ENCODE measurements at places on chromosomes 7 and 10.

GRCh38 chr10:120451968-120452367 lies 5.1 kb upstream of the PLPP4 start:
- no peak for DNase-seq

DNA sequence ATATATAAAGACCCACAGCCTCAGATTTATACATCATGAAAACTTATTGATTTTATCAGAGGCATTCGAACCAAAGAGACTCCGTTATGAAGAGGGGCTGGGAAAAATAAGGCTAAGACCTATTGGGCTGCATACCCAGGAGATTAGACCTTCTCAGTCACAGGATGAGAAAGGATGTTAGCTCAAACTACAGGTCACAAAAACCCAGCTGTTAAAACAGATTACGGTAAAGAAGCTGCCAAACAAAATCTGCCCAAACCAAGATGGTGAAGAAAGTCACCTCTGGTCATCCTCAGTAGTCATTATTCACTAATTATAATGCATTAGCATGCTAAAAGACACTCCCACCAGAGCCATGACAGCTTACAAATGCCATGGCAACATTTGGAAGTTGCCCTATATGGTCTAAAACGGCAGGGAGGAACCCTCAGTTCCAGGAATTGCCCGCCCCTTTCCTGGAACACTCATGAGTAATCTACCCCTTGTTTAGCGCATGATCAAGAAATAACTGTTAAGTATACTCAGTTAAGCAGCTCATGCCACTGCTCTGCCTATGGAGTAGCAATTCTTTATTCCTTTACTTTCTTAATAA lies 362.5 kb upstream of the PCDH15 start:
- DNase-seq: no peak

GRCh38 chr7:33841705-33842129 lies 63.6 kb upstream of the BMPER start:
- peak; percentile 53 for DNase-seq

- no peak for DNase-seq
Measured at GRCh38 chr7:138478499-138478908, 18.4 kb downstream of the TRIM24 start.

GRCh38 chr10:9268176-9268575 lies 1213.7 kb downstream of the GATA3 start:
- DNase-seq: no peak

DNA sequence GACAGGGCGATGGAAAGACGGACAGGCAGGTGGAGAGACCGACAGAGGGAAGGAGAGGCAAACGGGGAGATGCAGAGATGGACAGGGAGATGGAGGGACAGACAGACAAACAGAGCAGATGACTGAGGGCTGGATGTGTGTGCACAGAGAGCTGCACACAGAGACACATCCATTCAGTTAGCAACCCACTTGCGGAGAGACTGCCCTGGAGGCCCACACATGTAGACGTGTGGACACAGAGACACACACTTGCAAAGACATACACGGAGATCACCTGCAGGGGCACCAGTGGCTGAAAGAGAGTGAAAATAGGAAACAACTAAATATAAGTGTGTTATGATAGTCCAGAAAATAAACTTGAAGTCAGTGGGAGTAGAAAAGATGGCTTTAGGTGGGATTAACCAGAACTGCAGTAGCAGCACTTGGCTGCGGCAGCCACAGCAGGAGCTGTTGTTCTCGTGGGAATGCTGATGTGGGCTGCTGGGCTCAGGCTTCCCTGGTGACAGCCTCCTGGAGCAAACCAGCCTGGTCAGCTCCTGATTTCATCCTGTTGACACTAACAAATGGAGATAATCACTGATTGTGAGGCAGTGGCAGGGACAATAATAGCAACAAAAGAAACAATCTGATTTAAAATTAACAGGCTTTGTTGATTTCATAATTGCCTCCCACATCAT lies 134.1 kb downstream of the CCNY start:
- DNase-seq: peak; percentile 18

- DNase-seq: no peak
Measured at GRCh38 chr10:86082556-86082955, 284.0 kb downstream of the GRID1 start.

DNA sequence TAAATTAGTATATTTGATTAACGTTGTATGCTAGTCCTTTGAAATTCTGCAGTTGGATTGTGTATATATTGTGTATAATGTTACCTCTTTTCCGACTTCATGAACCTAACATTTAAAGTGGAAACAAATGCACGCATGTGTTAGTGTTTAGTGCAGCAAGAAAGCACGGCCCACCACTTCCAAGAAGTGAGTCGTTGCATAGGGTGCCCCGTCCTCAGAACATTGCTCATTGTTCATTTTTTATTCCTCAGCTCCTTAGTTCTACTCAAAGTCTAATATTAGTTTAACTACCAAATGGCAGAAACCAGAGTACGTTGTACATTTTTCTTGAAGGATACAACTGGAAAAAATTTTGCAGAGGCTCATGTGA lies 407.6 kb downstream of the AUTS2 start:
- no peak for DNase-seq

GRCh38 chr10:79084012-79084971 lies 15.5 kb downstream of the ZMIZ1 start:
- peak; percentile 94 for DNase-seq

DNA sequence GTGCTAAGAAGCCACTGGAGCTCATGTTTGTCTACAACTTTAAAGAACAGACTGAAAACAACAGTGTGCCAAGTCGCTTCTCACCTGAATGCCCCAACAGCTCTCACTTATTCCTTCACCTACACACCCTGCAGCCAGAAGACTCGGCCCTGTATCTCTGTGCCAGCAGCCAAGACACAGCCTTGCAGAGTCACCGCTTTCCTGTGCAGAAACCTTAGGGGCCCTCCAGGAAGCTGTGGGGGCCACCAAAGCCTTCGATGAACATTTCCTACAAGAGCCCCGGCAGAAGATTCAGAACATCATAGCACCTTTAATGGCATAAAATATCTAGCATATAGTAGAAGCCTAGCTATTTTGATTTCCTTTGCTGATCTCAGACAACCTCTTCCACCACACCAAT lies 88.0 kb upstream of the PRSS58 start:
- no peak for DNase-seq

DNA sequence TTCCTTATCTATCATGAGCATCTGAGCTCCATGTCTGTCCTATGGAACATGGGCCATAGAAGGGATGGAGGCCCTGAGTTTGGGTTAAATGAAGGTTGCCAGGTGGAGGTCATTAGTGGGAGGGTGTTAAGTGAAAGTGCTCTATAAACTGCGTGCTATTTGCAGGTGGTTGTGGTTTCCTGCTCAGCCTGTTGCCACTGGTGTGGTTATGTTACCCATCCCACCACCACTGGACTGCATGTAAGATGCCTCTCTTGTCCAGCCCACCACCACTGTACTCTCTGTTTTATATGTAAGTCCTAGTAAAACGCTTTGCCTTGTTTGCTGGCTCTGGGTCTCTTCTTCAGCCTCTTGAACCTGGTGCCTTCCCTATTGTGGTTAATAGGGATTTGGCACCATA lies 711.2 kb downstream of the SORCS3 start:
- no peak for DNase-seq

DNA sequence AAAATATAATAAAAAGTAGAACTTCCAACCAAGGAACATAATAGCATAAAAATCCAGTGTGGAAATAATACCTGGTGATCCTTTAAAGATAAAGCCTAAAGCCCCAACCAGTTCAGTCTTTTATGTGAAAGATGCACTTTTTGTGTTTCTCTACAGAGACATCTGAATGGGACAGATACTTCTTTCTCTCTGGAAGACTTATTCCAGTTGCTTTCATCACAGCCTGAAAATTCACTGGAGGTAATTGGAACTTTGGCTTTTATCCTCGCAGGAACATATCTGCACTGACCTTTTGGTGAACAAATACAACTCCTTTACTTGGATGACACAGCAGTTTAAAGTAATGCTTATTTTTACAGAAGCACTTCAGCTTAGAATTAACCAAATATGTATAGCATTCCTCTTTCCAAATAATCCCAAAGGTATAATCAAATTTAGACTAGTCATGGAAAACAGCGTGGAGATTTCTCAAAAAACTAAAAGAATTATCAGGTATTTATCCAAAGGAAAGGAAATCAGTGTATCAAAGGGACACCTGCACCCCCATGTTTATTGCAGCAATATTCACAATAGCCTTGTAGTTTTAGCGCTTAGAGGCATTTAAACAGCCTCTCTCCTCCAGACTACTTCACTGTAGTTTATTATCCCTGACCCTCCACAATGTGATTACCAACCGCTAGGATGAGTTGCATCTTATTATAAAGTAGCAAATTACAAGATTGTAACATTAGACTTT lies 16.8 kb downstream of the HNRNPA2B1 start:
- DNase-seq: no peak

- no peak for DNase-seq
Measured at GRCh38 chr10:782751-783648, 93.5 kb upstream of the DIP2C start.

- peak; percentile 1 for DNase-seq
Measured at GRCh38 chr10:84783386-84783785, 455.0 kb downstream of the CCSER2 start.

DNA sequence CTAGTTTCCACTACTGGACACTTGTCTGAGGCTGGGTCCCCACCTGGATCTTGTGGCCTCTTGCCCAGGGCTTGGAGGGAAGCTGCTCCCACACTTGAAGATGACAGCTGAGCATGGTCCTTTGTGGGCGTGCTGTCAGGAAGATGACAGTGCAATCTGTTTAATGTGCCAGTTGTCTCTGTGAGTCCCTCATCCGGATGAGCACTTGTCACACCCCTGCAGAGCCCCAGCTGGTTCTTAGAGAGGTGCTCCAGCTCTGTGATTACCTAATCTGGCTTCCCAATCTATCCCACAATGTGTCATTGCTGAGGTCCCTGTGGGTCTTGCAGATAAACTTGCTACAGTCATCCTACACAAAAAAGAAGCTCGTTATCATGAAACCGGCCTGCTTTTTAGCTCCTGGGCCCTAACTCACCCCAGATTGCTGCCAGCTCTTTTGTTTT lies 34.8 kb upstream of the CCSER2 start:
- no peak for DNase-seq

GRCh38 chr7:29612596-29612995 lies 49.0 kb downstream of the PRR15 start:
- DNase-seq: peak; percentile 30

DNA sequence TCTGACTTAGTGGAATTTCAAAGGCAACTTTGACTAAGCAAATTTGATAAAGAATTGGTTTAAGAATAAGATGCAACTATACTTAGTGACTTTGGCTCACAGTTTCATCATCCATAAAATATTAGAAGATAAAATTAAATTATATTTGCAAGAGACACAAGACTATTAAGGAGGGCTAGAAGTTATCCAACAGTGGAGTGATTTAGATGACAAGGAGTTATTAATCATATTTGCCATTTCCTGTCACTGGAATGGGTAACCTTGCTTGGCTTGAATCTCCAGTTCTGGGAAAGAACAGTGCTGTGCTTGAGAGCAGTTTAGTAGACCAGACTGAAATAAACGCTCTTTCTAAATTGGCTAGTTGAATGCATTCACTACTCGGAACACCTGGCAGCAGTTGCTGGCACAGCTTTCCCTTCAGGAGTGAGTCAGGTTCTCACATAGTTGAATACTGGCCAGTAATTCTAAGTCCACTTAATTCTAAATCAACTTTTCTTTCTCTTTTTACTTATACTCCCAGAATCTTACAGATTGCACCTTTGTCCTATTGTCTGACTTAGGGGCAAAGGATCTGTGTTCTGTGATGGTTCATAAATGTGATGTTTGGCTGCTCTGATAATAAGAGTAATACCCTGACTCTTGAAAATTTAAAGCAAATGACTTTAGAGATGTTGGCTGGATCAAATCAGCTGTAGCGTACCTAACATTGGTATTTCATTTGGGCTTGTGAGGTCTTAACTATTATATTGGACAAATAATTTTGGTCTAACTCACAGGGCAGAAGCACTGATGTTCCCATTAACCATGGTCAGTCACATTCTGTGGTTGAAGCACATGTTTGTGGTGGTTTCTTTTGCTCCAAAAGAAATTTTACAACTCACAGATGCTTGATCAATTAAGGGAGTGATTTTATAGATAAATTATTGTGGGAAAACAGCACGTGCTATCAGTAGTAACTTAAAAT lies 16.6 kb downstream of the STMP1 start:
- DNase-seq: no peak

GRCh38 chr7:31478721-31479120 lies 35.2 kb upstream of the ITPRID1 start:
- DNase-seq: no peak

DNA sequence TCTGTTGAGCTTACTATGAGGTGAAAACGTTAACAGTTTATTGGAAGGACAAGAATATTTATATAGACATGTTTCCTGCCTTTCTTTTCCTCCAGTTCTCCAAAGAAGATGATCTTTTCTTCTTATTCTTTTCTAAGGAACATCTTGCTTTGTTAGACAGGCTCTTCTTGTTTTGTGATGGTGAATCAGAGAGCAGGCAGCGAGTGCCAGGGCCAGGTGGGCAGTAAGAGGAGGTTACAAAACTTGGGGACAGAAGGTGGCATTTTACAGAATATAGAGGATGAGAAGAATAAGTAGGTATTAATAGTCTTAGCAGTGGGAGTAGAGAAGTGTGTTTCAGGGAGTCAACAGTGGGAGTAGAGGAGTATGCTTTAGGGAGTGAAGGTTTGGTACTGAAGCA lies 223.6 kb downstream of the ARL4A start:
- no peak for DNase-seq

DNA sequence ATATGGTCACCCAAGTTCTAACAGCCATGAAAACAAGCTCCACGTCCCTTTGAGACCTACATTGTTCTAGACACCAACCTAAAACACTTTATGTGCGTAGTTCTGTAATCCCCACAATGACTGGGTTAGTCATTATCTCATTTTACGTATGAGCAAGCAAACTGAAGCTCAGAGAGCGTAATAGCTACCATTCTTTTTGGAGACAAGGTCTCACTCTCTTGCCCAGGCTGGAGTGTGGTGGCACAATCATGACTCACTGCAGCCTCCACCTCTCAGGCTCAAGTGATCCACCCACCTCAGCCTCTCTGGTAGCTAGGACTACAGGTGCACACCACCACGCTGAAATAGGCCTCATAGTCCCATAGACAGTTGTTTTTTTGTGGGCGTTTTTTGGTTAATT lies 10.5 kb downstream of the DAGLB start:
- no peak for DNase-seq

DNA sequence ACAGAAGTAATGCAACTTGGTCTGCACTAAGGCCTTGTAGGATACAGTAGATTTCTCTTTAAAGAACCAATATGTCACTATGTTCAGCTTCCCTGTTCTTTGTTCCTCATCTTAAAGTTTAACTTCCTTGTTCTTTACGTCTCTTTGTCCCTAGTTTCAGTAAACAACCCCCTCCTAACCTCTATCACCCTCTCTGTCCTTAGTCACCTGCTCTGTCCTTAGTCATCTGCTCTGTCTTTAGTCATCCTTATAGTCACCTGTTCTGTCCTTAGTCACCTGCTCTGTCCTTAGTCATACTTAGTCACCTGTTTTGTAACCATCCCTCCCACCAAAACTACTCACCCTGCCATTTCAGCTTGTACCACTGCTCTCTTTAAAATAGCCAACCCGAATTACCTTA lies 144.6 kb upstream of the TMEM106B start:
- no peak for DNase-seq

- no peak for DNase-seq
Measured at GRCh38 chr10:75466886-75467285, 35.5 kb downstream of the LRMDA start.

GRCh38 chr10:110179220-110179619 lies 28.2 kb upstream of the MXI1 start:
- DNase-seq: no peak

- DNase-seq: no peak
Measured at GRCh38 chr10:12098966-12099365, 30.2 kb downstream of the DHTKD1 start.

Data from fibroblast of villous mesenchyme (primary cell).